ENCODE measurements at places on chromosomes 7 and 10.

DNA sequence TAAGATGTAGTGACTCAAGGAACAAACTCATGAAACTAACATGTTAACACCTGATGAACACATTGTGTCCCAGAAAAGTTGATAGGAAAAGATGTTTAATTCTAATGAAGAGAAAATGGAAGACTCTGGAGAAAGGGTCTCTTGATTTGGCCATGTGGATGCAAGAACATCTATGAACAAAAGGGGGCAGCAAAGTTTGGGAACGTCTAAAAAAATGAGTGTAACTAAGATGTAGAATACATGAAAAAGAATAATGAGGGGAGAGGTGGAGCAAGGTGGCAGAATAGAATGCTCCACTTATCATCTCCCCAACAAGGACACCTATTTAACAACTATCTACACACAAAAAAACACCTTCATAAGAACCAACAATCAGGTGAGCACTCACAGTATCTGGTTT, 805.1 kb downstream of the TNS3 start:
- DNase-seq, result no peak

DNA sequence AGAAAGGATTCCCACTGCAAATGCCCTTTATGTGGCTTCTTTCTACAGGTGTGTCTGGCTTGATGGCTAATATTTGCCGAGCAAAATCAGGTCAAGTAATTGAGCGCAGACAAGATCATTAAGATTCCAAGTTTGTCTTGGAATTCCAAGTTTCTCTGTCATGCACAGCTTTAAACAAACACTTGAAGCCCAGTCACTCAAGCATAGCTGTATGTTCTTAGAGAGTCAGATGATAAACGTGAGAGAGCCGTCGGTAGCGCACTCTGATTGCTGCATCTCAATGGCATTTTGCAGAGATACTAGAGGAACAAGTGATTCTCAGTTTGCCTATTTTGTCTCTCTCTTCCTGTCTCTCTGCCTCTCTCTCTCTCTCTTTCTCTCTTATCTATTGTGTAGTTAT, 658 bp downstream of the DMBT1 start:
- no peak for DNase-seq

GRCh38 chr10:116602648-116603400, 12.1 kb downstream of the PNLIPRP1 start:
- no peak for DNase-seq

DNA sequence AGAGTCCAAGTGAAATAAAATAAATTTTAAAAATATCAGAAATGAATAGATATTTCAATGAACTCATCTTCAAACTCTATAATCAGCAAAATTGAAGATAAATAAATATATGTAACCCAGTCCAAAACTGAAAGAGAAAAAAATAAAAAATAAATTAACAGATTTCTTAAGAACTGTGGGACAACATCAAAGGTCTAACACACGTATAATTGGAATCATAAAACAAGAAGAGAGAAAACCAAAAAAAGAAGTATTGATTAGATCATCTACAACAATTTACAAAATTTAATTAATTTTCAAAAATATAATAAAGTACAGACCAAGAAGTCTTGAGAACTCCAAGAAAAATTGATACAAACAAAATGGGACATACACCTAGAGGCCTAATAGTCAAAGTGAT, 625.8 kb upstream of the SORCS1 start:
- no peak for DNase-seq

DNA sequence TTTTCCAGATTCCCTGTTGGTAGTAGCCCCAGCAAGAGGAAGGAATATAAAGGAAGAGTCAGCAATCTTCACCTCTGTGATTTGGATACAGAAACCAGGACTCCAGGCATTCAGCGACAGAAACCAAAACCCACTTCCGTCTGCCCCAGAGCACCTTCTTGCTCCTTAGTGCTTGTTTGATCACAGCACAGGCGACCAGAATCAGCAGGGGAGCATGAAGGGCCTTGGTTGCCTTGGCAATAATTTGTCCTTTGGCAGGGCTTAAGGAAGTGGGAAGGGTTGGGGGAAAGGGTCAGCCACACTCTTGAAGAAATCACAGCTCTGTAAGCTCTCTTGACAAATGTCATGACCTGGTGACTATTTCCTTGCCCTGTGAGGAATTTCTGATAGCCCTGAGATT, 379.6 kb downstream of the OTUD1 start:
- DNase-seq, result no peak

All from AG20443 (cell line).